A375 (cell line): ENCODE measurements at places on chromosomes 16 and 17. TPM values are rescaled to one million over a fixed set of nuclear protein-coding genes. Genes with fewer than 3 reads are reported as not detected.

The BRIP1 gene
- 9.8 and 12.8 TPM in 2 replicates for total RNA-seq

The HOXB13 gene
- 4.1 and 5.4 TPM in 2 replicates for total RNA-seq

The RSL1D1 gene
- 315 and 433 TPM in 2 replicates for total RNA-seq

The CES3 gene
- 1.3 and 4.5 TPM in 2 replicates for total RNA-seq

The MFSD6L gene
- not detected in 2 replicates for total RNA-seq

The KRTAP2-3 gene
- 0.29 TPM in 1 of 2 replicates, not detected in the other for total RNA-seq

The GAST gene
- total RNA-seq: not detected in 2 replicates

The PLA2G10 gene
- total RNA-seq: not detected in 2 replicates

The CMTM4 gene
- 14.4 and 19.1 TPM in 2 replicates for total RNA-seq

The SPNS2 gene
- total RNA-seq: 0.85 and 1.8 TPM in 2 replicates

The ZDHHC7 gene
- 37.1 and 38.7 TPM in 2 replicates for total RNA-seq

The ZDHHC1 gene
- 1.4 TPM in 1 of 2 replicates, not detected in the other for total RNA-seq

The GJD3 gene
- total RNA-seq: not detected in 2 replicates

The DPEP2 gene
- not detected in 2 replicates for total RNA-seq

The CCL8 gene
- not detected in 2 replicates for total RNA-seq

The TNS4 gene
- total RNA-seq: 0.08 and 0.27 TPM in 2 replicates

The NHLRC4 gene
- 0.11 and 0.56 TPM in 2 replicates for total RNA-seq

The SMTNL2 gene
- 0.08 TPM in 1 of 2 replicates, not detected in the other for total RNA-seq

The SMPD3 gene
- total RNA-seq: 0.19 and 0.53 TPM in 2 replicates

The BBS2 gene
- total RNA-seq: 29.0 and 31.5 TPM in 2 replicates

The TMEM100 gene
- total RNA-seq: not detected in 2 replicates
